ENCODE measurements at places on chromosomes 7 and 10.

- no peak for DNase-seq
Measured at GRCh38 chr7:85162721-85163120, 24.1 kb downstream of the SEMA3D start.

GRCh38 chr7:71137479-71137878 lies 5.5 kb downstream of the GALNT17 start:
- DNase-seq: no peak

GRCh38 chr7:105673367-105674084 lies 92.2 kb upstream of the EFCAB10 start:
- no peak for DNase-seq

DNA sequence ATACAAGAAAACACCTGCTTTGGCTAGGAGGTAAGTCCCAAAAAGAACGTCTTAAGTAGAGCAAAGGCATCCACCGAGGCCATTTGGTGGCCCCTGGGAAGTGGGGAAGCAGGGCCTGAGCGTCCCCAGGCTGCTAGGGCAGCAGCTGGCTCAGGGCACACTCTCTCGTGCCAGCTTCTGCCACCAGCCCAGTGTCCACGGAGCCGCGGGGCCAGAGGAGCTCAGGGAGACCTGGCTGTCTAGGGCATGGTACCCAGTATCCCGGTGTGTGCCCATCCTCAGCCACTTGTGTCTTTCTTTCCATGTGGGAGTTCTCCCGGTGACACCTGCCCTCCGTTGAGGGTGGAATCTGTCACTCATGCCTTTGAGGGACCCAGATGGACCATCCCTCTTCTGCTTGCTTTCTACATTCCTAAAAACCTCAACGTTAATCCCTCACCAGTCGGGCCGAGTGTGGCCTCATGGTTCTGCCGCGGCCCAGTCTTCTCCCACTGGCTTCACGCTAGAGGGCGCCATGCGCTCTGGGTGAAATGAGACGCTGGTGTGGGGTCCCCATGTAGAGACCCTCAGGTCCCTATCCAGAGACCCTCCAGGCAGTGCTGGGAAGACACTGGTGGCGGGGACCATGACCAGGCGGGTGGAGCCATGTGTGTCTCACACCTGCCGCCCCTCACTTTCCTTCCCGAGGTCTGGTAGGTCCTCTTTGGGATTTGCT lies 9.5 kb upstream of the AP5Z1 start:
- DNase-seq: no peak

- no peak for DNase-seq
Measured at GRCh38 chr10:1685699-1686490, 51.4 kb downstream of the ADARB2 start.

DNA sequence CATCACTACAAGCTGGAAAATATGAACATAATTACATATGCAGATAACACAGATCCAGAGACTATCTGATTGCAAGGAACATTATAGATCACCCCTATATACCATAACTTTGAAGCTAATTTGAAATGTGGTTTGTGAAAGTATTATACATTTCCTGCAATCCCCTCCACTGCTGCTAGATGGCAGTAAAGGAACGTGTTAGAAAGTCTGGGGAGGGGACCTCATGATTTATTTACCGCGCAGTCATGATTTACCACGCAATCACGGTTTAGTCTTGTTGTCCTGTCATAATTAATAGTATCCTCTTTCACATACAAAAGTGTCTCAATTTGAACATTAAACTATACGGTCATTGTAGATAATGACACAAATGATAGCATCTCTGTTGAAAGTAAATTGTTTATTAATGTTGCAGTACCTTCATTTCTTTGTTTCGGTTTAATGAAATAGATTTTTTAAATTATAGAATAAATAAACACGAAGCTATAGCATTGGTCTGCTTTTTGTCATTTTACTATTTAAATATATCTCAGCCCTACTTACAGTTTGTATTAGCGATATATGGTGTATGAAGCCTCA lies 145.3 kb upstream of the PRSS1 start:
- DNase-seq: peak; percentile 53

DNA sequence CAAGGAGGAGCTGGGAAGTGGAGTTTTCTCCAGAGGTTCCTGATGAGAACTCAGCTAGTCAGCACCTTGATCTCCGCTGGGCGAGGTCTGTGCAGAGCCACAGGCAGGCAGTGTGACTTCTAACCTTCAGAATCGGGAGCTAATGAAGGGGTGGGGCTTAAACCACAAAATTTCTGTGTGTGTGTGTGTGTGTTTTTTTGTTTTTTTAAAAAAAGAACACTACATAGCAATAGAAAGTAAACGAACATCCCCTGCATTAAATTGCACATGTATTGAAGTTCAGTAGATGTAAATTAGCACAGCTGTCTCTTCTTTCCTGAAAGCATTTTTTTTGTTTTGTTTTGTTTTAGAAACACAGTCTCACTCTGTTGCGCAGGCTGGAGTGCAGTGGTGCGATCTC lies 46.2 kb downstream of the RBM17 start:
- DNase-seq: no peak

DNA sequence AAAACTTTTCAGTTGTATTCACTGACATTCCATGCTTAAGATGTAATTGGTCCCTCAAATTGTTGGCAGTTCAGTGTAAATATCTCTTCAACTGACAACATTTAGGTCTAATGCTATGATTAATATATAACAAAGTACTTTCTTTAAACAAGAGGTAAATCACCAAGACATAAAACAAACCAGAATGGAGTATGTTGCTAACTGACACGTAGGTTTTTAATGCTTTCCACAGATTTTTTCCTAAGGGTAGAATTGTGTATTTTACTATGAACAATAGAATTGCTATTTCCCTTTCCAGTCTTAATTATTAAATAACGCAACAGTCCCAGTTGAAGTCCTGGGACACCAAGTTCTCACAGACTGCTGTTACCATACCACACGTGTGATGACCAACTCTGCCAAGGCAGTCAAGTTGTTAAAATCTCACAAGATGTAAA lies 4.1 kb downstream of the JCAD start:
- DNase-seq: no peak

DNA sequence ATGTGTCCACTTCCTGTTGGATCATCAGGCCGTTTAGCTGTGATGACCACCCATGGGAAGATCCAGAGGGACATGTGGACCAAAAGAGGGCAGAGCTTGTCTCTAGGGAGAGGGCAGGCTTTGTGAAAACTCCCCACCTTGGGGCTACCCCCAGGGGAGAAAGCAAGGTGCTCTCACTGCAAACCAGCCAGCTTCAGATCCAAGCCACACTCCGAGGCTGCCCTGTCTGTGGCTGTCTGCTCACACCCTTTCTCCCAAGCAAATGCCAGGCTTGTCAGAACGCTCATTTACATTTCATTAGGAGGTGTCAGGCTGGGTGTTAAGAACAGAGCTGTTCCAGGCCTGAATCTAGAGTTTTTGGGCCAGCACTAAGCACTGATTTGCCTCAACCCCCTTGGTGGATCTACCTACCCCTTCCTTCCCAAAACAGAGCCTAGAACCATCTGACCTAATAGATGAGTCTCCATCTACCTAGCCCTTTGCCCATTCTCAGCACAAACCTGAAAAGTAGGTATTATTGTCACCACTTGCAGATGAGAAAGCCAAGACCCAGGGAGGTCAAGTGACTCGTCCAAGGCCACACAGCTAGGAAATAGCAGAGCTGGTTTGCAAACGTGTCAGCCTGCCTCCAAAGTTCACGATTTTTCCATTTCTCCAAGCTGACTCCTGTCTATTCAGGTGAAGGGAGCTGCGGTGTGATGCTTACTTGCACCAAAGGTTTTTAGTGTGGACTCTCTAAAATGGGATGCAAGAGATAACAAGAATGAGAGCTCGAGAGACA lies 130.9 kb downstream of the EMX2 start:
- DNase-seq: no peak

DNA sequence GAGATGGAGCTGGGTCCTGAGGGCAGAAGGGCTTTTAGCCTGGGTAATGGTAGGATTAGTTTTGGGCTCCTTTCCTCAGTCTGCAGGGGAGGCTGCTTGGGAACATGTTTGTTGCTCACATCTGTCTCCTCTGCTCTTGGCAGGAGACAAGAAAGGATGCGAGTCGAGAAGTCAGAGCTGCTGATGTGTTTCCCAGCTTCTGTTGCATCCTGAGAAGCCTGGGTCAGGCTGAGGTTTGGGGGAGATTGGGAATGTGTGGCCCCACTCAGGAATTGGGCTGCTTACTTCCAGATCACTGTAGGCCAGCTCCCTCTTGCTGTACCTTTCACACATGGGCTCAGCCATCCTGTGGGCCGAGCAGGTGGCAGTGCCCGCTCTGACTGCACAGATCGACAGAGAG lies 79.2 kb downstream of the CCNY start:
- no peak for DNase-seq

- no peak for DNase-seq
Measured at GRCh38 chr7:146652176-146652575, 535.6 kb downstream of the CNTNAP2 start.

DNA sequence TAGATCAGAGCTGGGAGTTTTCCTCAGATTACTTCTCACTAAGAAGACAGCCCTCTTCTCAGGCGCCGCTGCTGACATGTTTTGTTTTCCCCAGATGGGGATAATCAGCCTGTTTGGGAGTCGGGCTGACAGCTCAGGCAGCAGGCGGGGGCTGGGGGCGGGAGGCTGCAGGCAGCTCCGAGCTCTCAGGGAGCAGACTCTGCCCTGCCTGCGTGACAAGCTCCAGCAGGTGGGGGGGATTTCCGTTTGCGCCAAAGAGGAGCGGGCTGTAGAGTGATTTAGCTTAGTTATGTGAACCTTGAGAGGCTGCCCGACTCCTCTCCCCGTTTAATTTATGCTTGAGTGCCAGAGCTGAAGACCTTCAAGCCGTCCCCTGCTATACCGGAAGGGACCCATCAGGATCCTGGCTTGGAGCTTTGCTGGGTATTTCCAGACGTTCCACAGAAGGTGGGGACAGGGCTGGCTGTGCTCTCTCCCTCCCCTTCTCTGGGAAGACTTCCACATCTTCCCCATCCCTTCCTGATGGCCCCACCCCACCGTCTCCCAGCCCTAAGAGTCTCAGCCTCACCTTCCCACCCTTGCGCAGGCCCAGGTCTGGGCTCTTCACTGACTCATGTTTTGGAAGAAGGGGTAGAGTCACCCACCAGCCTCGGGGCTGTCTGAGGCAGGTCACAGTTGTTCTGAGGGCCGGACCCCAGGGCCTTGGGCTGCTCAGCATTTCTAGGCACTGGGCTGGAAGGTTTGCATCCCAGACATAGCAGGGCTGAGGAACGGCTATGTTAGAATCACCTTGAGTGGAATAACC lies 24.7 kb upstream of the ADCYAP1R1 start:
- DNase-seq: no peak

DNA sequence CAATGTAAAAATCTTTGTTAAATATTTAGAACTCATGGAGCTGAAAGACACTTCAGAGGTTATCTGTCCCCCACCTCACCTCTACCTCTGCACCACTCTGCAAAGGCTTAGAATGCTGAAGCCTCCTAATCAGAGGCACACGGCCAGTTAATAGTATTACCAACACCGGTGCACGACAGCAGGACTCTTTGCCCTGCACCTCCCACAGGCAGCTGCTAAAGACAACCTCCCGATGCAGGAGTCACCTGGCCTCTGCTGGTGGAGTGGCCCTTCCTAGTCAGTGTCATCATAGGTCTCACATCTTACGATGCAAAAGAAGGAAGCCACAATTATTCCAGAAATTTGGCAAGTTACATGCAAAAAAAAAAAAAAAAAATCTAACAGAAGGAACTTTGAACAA lies 66.6 kb upstream of the MGMT start:
- no peak for DNase-seq

- peak; percentile 97 for DNase-seq
Measured at GRCh38 chr7:55132890-55133551, 114.2 kb downstream of the EGFR start.

DNA sequence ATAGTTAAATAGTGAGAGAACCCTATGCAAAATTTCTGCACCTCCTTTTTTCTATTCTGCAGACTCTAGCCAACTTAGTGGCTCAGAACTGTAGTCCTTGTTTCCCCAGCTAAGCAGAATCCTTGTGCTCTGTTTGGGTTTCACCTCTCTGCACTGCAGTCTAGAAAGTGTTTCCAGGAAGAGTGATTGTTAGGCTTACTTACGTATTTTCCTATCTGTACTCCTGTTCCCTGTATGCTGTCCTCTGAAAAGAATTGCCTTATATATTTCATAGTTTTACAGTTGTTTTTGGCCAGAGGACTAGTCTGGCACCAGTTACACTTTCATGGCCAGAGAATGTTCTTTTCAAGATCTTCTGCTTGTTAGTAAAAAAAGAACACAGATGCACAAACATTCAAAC lies 154.6 kb upstream of the POT1 start:
- no peak for DNase-seq

DNA sequence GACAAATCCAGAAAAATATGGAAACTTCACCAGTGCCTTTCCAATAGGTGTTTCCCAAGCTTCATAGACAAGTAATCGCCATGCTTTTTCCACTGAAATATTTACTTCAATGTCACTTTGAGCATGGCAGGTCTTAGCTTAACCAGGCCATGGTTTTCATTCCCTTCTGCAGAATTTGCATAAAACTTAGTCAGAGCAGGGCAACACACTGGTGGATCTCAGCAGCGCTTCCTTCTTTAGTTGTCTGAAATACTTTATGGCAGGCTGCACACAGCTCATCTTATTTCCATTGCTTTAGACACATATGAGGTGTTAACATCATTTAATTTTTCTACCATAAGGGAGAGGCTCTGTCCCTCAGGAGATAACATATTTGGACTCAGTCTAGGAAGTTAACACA lies 102.9 kb upstream of the AHR start:
- no peak for DNase-seq

- no peak for DNase-seq
Measured at GRCh38 chr7:2023877-2024566, 208.7 kb downstream of the MAD1L1 start.

DNA sequence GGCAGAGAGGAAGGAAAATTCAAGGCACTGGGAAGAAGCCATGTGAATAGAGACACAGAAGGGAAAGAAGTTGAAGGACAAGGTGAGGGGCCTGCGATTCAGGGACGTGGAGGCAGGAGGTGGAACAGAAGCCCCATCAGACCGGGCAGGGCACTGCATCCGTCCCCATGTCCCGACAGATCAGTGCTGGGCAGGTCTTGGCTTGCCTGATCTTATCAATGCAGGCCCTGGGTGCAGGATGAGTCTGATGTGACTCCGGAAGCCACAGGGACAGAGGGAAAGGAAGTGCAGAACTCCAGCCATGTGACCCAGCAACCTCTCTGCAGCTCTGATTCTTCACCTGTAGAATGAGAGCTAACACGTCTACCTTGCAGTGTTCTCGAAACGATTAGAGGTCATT lies 136.2 kb upstream of the CTBP2 start:
- no peak for DNase-seq

DNA sequence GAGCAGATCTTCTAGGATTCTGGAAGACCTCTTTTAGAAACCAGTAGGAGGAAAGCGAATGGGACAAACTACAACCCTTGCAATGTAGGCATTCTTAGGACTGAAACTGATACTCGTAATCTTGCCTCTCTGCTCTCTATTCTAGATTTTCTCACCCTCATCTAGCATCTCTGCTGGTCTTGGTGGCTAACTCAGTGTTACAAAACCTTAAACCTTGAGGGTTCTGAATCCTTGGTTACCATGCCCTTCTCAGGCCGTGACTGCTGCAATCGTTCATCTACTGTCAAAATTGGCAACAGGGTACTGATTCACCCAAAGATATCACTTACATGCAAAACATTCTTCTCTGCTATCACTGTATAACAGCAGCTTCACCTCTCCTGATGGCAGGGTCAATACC lies 55.2 kb downstream of the SAMD9 start:
- DNase-seq: no peak
